ENCODE measurements at places on chromosomes 11 and 22.

DNA sequence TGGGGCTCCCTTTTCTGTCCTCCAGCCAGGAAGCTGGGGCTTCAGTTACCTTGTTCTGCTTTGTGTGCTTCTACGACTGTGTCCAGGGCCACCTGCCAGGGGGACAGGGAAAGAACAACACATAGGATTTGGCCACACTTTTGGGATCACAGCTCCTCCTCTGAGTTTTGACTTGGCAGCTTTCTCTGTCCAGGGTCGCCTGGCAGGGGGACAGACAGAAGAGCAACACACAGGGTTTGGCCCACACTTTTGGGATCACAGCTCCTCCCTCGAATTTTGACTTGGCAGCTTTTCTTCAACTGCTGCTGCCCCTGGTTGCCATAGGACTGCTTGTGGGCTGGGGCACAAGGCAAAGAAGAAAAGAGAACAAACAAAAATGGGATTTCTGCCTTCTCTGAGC, 19.1 kb downstream of the INCENP start:
- no peak for DNase-seq

DNA sequence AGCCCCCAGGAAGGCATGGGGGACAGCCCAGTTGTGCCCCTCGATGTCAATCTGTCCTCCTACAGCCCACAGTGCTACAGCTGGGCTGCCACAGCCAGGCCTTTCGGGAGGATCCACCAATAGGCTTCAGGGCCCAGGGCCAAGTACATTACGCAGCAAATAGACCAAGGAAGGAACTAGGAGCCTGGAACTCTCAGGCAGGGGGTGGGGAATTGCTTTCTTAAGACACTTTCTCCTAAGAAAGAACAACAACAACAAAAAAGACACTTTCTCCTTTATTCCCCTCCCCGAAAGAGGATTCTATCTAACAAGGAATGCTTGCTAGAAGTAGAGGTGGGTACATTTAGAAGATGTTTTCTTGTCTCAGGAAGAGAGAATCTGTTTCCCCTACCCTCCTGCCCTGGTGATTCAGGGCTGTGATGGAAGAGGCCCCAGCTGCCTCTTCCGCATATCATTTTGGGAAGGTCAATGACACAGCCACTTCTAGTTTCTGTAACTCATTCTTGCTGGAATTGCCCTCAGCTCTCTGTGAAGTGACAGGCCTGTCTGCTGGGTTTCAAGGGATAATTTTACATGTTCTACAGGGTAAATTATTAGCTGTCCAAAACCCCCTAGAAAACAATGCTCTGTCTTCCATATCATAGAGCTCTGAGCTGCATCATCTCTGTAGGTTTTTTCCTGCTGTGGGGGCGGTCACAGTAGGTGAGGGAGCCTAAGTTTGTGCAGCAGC, 6.0 kb upstream of the MALAT1 start:
- DNase-seq = no peak

DNA sequence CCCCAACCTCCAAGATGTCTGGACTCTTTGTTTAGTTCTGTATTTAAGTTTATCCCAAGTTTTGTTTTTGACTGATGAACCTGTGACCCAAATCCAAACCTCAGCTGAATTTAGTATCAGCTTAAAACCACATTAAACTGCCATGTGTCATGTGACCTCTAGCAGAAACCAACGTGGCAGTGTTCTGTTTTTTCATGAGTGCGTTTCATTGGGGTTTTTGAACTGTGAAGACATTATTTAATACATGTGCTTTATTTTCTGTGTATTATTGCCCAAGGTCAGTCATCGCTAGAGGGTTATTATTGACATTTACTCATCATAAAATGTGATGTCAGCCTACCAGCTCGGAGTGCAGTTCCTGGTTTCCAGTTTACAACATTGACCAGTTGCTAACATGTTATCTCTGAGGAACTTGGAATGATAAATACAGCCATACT, 1.8 kb downstream of the TLCD5 start:
- DNase-seq = no peak

DNA sequence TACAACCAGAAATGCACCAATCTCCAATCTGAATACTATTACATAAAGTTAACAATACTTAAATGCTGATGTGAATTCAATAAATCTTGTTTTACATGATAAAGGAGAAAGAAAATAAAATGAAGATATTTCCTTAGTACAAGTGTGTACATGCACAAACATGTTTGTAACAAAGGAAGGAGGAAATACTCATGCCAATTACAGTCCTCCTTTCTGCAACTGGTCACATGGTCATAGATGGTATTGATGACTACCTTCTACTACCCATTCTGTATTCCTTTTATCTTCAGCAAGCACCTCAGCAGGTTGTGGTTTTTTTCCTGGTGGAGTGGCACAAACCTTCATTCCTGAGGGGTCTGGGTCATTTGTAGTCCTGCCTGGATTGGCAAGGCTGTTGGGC, 214.2 kb upstream of the GUCY1A2 start:
- no peak for DNase-seq

DNA sequence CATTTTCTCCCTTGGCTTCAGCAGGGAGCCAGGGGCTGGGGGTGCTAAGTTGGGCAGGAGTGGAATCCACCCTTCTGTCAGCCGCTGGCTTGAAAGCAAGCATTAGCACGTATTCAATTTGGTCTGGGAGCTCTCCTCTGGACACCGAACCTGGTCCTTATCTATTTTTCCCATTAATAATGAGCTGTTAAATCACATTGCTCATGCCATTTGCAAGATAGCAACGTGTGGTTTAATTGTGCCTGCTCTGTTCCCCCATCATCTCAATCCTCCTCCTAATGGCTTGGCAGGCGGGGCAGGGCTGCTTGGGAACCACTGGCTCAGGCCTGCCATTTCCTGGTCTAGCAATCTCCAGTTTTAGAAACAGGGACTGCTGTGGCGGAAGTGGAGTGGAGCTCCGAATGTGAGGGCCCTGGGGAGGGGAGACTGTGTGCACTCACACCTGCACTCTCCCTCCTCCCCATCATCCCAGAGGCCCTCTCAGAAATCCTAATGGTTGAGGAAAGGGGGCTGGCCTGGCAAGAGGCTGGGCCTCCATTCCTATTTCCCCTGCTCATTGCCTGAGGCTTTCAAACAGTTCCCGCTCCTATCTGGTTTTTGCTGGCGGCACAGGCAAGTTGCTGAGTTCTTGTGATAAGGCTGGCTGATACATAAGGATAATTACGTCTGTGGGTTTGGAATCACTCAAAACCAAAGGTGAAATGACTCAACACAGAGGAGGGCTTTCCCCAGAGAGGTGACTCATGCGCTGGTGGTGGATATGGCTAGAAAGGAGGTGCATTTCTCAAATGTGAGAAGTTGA, 201.2 kb upstream of the E2F8 start:
- no peak for DNase-seq

GRCh38 chr11:70032943-70033710, 45.0 kb upstream of the ANO1 start:
- no peak for DNase-seq

DNA sequence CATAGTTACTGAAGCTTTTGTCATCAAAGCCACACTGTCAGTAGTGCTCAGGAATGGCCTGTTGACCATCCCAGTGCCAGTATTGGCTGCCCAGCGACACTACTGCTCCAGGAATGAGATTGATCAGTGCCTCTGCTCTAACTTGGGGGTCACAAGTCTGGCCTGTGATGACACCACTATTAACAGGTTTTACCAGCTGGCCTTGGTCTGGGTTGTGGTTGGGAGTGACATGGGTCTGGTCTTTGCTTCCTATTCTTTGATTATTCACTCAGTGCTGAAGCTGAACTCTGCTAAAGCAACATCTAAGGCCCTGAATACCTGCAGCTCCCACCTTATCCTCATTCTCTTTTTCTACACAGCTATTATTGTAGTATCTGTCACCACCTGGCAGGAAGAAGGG, 21.5 kb downstream of the OR56B4 start:
- no peak for DNase-seq

DNA sequence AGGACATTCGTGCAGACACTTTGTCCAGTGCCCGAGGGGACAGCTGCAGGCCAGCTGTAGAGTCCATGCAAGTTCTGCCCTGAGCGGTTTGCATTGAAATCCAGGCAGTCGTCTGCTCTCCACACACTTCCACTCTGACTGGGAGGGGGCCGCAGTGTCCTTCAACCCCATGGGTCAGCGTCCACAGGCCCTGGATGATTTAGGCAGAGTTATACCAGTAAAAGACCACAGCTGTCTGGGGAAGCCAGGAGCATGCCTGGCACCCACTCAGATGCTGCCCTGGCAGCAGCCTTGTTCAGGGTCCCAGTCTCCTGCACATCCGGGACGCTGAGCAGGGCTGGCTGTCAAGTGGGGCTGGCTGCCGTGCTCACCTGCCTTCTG, 26.5 kb downstream of the KRTAP5-5 start:
- DNase-seq = no peak

DNA sequence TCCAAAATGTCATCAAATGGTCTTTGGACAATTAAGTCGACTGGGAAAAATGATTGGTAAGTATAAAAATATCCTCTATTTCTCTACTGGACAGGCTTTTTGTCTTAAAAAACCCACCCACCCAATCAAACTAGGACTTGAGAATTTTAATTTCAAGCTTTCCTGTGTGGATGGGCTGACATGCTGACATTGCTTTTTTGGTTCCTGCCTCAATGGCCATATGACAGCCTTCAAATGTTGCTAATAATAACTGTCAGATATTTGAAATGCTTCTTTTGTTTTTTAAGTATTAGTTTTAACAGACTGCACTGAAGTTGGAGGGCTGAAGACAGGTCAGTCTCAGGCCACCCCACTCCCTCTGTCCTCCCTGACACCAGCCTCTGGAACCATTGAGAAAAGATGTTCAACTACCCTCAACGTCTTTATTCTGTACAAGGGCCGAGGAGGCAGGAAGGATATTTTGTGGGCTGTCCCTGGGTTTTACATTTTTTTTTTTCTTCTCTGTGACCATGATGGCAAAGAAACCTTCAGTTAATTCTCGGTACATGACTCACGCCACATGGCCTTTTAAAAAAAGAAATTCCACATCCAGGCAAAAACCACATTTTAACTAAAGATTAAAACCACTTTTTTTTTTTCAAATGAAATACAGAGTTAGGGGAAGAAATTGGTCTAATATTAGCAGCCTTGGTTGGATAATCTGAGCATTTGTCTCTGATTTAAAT, 130.4 kb downstream of the SLC1A2 start:
- DNase-seq = no peak

- no peak for DNase-seq
These were observed 15.6 kb upstream of the MFNG start for GRCh38 chr22:37501610-37502341.

DNA sequence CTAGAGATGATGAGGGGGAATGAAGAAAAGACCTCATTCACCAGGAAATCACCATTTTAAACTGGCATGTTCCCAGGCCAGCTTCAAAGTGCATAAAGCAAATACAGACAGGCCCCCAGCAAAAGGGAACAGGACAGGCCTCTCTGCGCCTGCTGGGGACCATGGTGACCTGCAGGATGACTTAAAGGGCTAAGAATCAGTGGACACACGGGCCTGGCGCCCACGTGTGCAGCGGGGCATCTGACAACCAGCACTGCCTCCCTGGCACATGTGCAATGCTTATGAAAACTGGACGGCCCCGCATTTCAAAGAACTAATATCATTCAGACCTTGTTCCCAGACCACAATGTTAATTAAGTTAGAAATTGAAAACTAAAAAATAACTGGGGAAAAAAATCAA, 35.6 kb downstream of the TBX1 start:
- no peak for DNase-seq

- DNase-seq = no peak
These were observed 86.5 kb upstream of the HTATIP2 start for GRCh38 chr11:20277014-20277413.

DNA sequence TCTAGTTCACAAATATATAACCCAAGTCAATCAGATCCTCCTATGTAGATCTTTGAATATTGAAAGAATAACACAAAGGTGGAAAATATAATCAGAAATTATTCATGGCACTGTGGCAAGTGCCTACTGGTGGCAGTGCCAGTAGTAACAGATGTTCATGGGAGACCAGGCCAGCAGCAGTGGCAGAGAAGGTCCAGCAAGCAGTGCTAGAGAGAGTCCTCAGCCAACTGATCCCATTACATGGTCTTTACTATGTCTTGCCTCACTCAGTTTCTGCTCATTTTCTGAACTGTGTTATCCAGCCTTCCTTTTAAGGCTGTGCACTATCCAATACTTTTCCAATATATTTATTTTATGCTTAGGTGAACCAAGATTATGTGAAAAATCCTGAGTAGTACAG, 124.9 kb downstream of the MRTFA start:
- no peak for DNase-seq

GRCh38 chr22:23574877-23575276, 5.2 kb downstream of the IGLL1 start:
- no peak for DNase-seq

- DNase-seq = no peak
These were observed 444 bp downstream of the CWF19L2 start for GRCh38 chr11:107457205-107457557.

Data from effector CD4-positive, alpha-beta T cell (primary cell).